HTR-8/SVneo (cell line): ENCODE measurements at places on chromosomes 7 and 10.

DNA sequence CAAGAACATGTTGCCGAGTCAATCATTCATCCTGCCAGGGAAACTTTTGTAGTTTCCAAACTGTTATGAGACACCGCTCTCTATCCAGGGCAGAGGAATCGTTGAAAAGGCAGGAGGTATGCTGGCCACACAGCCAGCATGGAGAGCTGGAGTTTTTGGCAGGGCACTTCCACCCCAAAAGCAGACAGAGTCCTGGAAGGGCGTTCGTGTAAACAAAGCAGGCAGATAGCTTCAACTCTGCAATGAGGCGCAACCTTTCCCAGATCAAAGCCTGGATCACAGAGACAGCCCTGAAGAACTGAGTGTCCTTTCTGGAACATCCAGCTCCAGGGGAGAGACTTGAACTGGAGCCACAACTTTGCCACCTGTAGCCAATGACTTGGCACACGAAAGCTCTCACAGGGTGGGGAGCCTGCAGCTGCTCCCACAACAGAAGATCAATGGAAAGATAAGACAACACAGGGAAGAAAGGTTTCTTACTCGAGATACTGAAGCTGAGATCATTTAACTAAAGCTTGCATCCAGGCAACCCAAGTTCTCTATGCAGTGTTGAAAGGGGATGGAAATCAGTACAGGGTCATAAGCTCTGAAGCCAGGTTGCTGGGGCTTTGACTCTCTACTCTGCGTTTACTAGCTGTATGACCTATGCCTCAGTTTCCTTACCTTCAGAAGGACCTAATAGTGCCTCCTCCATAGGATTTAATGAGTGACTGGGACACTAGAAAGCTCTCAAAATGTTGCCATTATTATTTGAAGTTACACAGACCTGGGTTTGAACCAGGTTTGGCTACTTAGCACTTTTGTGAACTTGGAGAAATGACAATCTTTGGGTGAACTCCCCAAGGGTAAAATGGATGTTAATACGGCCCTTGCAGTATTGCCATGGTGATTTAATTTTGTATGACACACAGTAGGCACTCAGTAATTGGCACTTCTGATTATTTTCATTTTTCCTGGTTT, 434.8 kb upstream of the NPVF start:
- DNase-seq: no peak

GRCh38 chr10:374354-374753, 239.1 kb downstream of the ZMYND11 start:
- no peak for DNase-seq

DNA sequence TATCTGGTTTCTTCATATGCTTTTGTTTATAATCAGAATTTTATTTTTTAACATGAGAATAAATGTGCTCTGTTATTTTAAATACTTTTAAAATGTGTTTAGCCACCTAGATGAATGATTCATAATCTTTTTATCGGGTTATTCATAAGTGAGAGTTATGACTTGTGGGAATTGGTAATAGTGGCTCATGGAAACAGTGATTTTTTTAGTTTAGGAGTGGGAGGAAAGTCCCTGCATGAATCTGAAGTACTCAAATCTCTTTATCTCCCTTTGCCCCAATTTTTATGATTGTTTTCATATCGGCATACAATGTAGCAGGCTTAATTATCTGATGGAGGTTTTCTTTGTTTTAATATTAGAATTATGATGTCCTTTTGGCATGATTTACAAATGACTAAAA, 42.9 kb downstream of the TAX1BP1 start:
- DNase-seq: no peak

- peak; percentile 17 for DNase-seq
Observed at GRCh38 chr10:122142641-122143237, 128.4 kb upstream of the BTBD16 start.

GRCh38 chr10:13939391-13939790, 352.6 kb downstream of the PRPF18 start:
- DNase-seq: no peak

- peak; percentile 8 for DNase-seq
Observed at GRCh38 chr10:28946479-28946878, 269.2 kb downstream of the BAMBI start.

DNA sequence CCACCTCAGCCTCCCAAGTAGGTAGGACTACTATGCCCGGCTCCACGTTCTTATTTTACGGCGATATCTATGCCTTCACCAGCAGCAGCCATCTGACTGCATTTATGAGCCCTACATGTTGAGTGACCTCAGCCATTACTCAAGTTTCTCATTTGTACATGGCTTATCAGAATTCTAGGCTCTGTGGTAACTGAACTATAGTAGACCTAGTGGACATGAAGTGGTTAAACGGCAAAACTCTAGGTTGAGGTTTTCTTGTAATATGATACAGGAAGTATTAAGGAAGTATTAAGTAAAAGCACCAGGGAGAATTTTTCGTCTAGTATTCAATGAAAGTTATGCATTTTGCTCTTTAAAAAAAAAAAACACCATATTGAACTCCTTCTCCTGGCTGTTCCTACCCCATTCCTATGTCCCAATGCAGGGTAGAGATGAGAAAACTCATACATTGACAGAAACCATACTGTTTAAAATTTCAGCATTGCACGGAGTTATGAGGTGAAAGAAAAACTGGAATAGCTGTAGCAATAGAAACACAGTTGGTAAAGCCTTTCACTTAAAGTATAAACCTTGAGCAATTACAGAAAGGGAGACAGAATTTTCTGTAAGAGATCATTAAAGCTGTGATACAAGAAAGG, 39.8 kb upstream of the EPC1 start:
- DNase-seq: no peak

- DNase-seq: no peak
Observed at GRCh38 chr10:64257704-64258103, 736.5 kb downstream of the REEP3 start.

- DNase-seq: no peak
Observed at GRCh38 chr7:155464183-155464582, 6.3 kb downstream of the EN2 start.

- no peak for DNase-seq
Observed at GRCh38 chr10:23284674-23285335, 59.8 kb downstream of the C10orf67 start.

DNA sequence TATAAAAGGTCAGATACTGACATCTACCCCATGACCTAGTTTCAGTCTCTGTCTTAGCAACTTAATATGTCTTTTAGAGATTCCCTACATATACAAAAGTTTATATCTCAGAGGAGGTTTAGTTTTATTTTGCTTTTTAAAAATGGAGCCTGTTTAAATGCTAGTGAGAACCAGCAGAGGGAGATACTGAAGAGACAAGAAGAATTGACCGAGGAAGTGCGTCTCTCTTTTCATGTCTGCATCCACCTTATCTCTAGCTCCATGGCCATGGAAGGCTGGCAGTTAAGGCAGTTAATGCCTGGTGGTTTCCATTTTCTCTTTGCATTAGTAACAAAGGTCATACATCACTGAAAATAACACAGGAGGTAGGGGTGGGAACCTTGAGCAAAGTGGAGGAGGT, 10.7 kb downstream of the SUV39H2 start:
- no peak for DNase-seq

DNA sequence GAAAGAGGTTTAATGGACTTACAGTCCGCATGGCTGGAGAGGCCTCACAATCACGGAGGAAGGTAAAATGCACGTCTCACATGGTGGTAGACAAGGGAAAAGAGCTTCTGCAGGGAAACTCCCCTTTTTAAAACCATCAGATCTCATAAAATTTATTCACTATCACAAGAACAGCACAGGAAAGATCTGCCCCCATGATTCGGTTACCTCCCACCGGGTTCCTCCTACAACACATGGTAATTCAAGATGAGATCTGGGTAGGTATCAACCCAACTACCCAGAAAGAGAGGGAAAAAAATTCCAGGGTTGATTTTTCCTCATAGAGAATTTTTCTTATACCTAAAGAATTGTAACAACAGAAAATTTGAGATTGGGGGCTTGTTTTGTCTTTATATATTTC, 13.9 kb downstream of the RAPGEF5 start:
- no peak for DNase-seq

DNA sequence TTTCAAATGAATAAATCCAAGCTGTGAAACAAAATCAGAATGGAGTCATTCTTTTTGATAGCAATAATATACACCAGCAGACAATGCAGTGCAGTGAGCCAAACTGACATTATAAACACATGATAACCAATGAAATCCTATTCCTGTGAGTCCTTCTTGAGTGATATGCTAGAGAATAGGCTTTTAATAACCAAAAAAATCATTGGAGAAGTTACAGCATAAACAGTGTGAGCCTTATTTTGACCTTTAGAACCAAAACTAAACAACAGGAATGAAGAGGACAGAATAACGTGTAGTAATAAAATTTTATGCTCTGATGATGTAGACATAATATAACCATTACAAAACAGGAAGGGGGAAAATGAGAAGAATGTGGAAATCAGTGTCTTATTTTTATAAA, 8.7 kb downstream of the HUS1 start:
- DNase-seq: no peak

DNA sequence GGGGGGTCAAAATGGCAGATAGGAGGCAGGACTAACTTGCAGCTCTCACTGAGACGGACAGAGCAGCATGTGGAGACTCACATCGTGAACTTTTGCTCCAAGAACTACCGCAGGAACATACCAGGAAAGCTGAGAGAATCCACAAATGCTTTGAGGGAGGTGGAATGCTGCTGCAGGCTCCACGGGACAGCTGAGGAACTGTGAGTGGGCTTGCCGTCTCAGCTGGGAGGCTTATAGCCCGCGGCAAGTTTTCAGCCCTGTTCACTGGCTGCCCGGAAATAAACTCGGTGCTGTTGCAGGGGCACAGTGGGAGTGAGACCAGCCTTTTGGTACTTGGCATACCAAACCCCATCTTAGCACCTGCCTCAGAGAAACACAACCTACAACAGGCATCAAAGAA, 19.1 kb upstream of the WDR11 start:
- no peak for DNase-seq

DNA sequence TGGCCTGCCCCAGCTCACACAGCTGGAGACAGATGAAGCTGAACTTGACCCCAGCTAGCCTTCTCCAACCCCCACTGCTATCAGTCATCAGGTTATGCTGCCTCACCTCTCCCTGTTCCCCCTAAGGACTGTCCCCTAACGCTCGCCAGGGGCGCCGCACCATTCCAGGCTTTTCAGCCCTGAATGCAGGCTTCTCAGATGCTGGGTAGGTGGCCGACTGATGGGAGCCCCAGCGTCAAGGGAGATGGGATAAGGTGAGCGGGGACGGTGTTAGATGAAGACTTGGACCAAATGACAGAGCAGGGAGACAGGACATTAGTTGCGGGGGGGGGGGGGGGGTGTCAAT, 15.8 kb upstream of the OPALIN start:
- no peak for DNase-seq

DNA sequence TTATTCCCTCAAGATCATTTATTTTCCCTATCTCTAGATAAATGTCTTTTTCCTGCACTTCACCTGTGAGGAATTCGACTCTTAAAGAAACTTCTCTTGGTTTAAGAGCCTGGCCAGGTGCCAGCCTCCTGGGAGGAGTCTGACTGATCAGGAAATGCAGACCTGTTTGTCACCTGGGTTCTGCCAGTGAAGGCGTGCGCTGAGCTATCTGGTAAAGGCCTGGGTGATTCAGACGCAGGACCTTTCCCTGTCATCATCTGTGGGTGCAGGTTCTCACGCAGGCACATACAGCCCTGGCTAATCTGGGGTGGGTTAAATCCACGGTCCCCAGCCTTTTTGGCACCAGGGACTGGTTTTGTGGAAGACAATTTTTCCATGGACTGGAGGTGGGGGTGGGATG, 65.3 kb upstream of the AQP1 start:
- DNase-seq: no peak

DNA sequence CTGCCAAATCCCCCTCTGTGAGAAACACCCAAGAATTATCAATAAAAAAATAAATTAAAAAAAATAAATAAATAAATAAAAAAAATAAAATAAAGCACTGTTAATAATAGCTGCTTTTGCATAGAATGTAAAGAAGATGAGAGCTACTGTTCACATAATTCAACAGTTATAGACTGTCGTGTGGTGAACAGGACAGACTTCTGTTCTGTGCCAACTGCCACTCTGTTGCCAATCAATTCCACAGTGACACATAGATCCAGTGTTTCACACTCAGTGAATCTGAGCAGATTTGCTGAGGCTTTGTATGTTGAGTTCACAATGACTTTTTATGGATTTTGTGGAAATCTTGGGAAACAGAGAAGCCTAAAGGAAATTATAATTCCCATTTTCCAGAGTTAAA, 14.9 kb downstream of the ARHGAP19 start:
- no peak for DNase-seq

DNA sequence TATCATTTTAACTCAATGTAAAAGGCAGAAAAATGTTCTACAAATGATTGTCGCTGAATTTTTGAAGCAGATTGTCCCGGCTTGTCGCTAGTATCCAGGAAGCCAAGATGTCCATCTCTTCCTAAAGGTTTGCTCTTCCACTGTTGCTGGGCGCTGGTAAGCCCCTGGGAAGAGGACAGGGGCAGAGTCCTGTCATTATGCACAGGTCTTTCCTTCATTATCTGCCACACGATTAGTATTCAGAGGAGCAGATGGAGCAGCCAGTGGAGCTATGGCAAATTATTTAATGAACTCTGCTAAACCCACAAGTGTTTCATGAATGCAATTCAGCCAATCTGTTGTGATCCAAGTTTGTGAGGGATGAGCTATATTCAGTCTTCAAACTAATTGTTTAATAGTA, 499.1 kb upstream of the NRP1 start:
- DNase-seq: no peak

DNA sequence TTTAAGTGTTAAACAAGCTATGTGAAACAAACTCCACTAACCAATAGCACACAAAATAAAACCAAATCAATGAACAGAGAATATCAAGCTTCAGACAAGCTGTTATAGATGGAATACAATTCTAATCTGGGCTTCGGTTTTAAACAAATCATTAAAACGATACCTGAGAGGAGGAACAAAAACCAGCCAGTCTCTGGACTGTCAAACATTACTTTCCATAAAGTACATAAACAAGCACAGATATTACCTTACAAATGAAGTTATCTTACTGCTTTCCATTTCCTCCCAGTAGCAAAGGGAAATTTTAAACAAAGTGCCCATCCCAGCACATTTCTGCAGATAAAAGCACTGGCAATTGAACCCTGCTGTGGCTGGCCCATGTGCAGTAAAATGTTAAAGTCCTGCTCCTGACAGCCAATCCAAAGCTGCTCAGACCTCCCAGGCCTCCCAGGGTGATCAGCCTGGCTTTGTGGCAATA, 128.0 kb downstream of the NRCAM start:
- no peak for DNase-seq

DNA sequence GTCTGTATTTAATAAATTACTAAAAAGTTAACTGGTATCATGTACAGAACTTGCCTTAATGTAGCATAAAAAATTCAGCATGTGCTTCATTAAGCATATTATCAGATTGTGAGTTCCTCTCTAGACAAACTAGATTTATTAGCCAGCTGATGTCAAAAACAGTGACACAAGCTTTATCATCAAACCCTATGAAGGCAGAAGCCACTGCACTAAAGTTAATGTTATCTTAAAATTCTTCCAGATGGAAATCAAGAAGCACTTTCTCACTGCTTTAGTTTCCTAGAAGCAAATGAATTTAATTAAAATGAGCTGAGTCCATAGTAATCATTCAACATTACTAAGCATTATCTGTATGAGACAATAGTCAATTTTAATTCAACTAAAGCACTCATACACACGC, 96.4 kb downstream of the ARHGAP12 start:
- DNase-seq: no peak
